ENCODE measurements at places on chromosomes 2 and 18.

DNA sequence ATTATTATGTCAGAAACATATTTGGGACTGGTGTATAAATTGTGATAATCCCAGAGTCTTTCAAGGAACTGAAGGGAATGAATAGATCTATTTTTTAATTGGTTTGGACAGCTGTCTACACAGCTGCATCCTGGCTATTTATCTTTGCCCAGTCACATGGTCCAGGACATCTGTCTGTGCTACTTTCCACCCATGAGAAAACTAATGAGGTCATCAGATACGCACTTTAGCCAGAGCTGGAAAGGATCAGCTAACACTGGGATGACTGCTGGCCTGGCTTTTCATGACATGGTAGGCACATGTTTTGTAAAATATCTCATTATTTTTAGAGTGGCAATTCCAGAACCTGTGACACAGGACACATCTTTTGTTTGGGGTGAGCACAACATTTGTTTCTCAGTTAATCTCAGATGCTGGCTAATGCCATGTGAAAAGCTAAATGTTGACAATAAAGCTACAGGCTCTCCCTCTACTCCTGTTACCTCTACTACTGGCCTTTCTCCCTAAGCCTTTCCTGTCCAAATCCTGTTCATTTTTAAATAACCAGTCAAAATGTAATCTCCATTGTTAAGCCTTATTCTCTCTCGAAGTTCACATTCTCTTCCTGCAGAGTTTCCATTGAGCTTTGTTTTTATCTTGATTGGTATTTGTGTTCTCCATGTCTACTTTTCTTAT is 500.7 kb downstream of the RIT2 start:
- no peak for DNase-seq

DNA sequence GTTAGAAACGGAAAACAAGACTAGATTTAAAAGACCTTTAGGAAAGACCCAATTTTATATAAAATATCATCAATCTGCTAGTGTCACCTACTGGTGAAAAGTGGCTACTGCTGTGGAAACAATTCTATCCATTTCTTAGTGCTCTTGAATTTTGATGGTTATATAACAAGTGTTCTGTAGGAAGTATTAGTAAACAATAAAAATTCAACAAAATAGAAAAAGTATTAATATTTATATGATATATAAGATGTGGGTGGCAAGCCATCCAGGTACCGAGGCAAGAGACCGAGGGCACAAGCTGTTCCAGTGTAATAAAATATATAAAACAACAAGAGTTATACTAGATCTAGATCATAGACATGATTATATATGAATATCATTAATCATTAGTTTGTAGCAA is 6.2 kb upstream of the TMEM87B start:
- no peak for DNase-seq

DNA sequence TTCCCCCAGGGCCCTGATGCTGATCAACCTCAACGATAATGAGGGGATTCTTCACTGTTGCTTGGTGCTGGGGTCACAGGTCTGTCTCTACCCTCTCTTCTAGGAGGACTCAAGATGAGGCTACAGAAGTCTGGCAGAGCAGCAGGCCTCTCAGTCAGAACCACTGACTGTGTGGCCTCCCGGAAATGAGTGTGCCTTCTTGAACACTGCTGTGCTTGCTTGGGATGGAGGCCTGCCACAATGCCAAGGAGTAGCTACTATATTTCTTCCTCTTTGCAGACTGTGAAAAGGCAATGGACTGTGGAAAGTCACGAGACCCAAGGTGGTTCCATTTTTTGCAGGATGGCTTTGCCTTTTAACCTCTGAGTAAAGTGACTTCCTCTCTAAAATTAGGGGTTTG is 5.8 kb upstream of the HOXD1 start:
- no peak for DNase-seq

DNA sequence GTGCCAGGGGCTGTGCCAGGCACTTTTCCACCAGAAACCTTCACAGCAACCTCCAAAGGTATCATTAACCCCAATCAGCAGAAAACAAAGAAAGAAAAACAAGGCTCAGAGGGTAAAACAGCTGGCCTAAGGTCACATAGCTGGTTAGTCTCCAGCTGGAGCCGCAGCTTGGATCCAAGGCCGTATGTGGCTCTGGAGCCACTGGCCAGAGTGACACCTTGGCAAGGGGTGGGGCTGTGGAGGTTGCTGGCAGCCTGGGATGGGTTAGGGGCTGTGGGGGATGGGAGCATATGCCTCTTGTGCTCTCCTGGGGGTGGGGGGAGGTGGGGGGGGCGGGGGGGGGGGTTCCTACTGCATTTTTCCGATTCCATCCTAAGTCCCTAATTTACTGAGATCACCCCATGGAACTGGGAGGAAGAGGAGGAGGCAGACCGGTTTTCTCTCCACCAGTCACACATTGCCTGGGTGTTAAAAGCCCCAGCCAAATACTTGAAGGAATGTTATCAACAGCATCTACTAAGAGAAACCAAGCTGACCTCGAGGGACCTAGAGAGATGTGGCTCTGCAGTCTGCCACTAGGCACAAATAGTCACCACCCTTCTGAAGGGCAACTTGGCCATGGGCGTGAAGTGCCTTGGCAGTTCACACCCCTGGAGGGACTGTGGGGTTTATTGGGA is 8.0 kb downstream of the HAAO start:
- no peak for DNase-seq

GRCh38 chr2:241612156-241613016 is 24.6 kb downstream of the THAP4 start:
- DNase-seq = no peak

- no peak for DNase-seq
Measured at GRCh38 chr18:12998332-12999060, 7.3 kb downstream of the CEP192 start.

- no peak for DNase-seq
Measured at GRCh38 chr2:231241755-231242507, 43.5 kb downstream of the ARMC9 start.

- no peak for DNase-seq
Measured at GRCh38 chr2:21332993-21333625, 209.3 kb downstream of the TDRD15 start.

DNA sequence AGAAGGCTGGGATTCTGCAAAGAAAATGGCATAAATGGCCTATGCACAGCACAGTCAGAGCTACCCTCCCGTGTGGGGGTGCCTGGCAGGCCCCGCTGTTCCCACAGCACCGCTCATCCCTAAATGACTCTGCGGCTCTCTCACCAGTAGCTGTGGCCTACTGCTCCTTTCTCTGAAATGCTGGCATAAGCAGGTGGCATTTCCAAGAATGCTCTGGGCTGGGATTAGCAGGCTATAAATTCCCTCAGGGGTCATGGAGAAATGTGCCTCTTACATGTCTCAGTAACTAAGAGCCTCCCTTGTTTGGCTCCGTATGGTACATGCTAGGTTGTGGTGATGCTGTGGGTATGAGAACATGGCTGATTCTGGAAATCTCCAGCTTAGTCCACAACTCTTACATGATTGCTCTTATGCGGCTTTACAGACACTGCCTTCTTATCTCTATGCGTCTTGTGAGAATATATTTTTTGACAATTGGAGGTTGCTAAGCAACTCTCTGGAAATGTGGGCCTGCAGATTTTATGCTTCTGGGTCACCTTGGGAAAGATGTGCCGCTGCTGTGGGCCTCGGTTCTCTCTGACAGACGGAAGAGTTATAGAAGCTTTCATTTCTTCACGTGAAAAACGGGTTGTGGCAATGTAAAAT is 80.3 kb upstream of the GATA6 start:
- DNase-seq = no peak

DNA sequence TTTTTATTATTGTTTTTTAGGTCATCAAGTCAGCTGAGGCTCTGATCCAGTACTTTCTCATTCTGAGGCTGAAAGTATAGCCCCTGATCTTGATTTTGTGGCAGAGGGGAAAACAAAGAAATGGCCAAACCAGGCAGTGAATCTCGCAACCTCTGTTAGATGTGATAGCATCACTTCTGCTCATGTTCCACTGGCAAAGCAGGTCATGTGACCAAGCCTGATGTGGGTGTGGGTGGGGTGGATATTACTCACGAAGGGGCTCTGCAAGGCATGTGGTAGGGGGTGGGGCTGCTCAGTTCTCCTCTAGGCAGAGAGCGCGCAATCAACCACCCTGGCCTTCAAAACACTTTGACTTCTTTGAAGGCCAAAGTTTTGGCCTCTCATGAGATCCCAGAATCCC is 254.2 kb downstream of the MYCN start:
- no peak for DNase-seq

DNA sequence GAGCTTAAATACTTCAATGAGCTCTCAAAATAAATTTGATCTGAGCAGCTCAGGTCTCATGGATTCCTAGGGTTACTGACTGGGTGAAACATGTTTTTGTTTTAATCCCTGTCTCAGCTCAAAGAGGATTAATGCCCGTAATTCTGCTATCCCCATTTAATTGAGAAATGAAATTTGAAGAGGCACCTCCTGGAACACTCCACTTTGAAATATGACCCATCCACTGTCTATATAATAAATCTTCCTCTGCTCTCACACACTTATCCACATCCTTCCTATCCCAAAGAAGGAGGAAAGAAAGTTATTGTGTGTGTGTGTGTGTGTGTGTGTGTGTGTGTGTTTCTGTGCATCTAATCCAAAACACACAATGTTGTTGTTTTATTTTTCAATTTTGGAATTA is 2082.4 kb upstream of the PIK3C3 start:
- DNase-seq = no peak

GRCh38 chr2:201118961-201119854 is 3.2 kb downstream of the CFLAR start:
- peak; percentile 52 for DNase-seq

DNA sequence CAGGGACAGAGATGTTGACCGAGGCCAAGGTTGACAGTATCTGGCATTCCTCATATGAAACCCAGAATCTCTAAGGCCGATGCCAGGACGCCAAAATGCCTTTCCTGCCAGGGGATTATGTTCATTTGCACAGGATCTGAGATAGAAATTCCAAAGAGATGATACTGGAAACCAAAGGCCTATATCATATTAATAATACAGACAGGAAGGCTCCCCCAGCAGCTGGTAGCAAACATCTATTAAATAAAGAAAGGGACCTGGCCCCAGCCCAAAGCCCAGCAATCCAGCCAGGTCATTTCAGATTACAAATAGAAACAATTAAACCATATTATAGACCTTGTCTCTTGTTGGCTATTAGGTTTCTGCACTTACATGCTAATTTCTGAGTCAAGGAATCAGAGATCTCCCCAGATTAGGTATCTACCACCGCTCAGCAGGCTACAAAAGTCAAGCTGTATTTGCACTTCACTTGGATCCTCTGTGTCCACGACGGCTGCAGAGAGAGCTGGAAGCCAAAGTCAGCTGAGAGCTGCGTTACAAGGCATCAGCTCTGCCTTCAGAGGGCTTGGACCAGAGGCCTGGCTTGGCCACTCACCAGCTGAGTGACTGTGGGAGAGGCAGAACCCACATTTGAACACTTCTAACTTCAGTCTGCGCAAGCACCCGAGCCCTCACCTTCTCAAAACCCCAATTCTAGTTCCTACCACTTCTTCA is 269.3 kb upstream of the SIX2 start:
- DNase-seq = no peak

DNA sequence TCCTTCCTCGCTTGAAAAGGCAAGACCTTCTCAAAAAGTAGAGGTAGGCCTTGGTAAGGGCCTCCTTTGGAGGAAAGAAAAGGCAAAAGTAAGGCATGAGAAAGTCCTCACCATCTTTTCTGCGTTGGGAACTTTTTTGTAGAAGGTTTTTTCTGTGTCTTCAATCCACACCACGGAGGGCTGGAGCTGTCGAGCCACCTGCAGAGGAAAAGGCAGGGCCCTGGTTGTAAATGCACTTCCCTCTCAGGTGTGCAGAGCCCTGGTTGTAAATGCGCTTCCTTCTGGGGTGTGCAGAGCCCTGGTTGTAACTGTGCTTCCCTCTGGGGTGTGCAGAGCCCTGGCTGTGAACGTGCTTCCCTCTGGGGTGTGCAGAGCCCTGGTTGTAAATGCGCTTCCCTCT is 80.2 kb upstream of the ASB18 start:
- DNase-seq = no peak

- no peak for DNase-seq
Measured at GRCh38 chr2:45913539-45913938, 262.1 kb downstream of the PRKCE start.

DNA sequence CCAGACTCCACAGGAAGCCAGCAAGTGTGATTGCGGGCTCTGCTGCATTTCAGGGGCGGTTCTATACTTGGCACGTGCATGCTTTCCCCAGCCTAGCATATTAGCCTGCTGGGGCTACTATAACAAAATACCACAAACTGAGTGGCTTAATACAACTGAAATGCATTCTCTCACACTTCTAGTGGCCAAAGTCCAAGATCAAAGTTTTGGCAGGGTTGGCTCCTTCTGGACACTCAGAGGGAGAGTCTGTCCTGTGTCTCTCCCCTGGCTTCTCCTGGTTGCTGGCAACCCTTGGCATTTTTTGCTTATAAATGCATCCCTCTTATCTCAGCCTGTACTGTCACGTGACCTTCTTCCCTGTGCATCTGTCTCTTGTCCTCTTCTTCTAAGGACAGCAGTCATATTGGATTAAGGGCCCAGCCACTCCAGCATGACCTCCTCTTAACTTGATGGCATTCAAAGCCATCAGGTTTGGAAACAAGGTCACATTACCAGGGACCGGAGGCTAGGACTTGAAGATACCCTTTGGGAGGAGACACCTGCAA is 138.7 kb downstream of the RNF152 start:
- DNase-seq = no peak

GRCh38 chr18:65852273-65852672 is 101.5 kb downstream of the CDH7 start:
- no peak for DNase-seq

DNA sequence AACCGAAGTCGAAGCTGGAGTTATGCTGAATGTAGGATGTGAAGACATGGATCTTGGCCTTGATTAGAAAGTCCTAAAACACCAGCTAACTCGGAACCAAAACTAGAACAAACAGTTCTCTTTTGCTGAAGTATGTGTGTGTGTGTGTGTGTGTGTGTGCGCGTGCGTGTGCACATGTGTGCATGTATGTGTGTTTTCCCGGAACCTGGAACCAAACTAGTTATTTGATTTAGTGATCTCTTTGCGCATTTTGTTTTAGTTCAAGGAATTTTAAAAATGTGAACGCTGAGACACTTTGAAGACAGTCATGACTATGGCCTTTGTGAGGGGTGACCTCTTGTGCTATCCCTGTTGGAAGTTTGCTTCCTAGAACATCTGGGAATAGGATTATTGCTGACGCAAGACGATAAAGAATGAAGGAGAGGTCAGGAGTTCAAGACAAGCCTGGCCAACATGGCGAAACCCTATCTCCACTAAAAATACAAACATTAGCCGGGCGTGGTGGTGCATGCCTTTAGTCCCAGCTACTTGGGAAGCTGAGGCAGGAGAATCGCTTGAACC is 23.8 kb downstream of the FHL2 start:
- no peak for DNase-seq

DNA sequence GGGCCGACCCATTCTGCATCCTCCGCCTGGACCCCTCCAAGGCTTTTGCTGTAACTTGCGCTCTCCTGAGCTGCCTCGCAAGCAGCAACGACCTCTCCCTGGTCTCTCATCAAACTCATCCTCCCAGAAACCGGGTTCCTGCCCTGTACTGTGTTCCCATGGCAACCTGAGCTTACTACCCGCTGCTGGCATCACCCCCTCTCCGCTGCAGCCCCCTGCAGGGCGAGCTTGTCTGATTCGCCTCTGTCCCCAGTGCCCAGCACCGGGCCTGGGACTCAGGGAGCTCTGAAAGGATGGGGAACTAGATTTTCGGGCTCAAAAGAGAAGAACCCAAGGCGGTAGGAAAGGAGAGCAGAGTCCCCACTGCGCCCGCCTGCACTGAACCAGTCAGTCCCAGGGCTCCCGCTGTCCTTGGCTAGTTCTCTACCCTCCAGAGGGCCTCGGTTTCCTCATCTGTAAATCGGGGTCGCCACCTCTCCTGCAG is 463 bp downstream of the HS1BP3 start:
- no peak for DNase-seq

Data from T1000 (cell line).